Natural killer cell treated with Interleukin-12 subunit alpha and Interleukin-12 subunit beta and Interleukin-15 and Interleukin-18, amount 100 ng/mL, for 72 hours (primary cell): ENCODE measurements at places on chromosomes 3 and 15. TPM values are rescaled to one million over a fixed set of nuclear protein-coding genes. Genes with fewer than 3 reads are reported as not detected.

Gene TGM4
- not detected for total RNA-seq

Gene SLCO3A1
- total RNA-seq = 12.5 TPM

DNA sequence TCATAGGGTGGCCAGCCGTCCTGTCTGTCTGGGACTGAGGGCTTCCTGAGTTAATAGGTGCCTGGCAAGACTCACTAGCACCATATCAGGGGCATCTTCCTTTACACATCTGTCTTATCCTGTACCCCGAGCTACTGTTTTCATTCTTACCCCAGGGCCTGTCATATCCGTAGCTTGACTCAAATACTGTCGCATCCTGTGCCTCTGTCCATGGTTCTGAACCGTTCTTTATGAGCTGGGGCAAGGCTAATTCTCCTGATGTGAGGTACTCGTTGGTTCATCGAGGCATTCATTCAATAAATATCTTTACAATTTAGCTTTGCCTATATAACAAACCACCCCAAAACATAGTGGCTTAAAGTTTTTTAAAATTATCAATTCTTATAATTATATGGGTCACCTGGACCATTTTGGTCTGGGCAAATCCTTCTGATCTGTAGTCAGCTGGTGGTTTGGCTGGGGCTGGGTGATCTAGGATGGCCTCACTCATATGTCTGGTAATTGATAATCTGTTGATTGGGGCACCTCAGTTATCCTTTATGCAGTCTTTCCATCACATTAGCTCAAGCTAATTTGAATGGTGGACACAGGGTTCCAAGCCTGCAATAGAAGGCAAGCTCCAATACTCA, 121.2 kb downstream of the TLE3 start:
- no peak overlapping the region for H3K4me3 ChIP-seq
- no peaks in the 10 kb centered on the region for H3K36me3 ChIP-seq
- peaks cover 42% of the 10 kb centered on the region for H3K27me3 ChIP-seq

DNA sequence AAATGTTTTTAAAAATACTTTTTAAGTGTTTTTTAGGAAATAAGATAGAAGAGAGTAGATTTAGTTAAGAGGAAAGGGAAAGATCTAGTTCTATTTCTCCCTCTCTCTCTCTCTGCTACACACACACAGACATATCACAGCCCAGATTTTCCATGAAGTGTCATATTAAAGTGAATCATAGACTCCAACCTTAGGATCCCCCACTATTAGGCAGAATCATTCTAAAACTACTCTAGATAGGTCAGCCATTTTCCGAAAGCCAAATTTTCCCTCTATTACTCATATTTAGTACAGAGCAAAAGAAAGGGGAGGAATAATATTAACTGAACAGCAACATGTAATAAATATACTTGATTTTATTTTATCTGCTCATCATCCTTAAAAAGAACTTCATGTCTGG, 45.1 kb upstream of the RSL24D1 start:
- H3K4me1 ChIP-seq = peaks cover 46% of the 10 kb centered on the region
- no peak for DNase-seq
- no peak overlapping the region for H3K4me3 ChIP-seq
- H3K27me3 ChIP-seq = no peaks in the 10 kb centered on the region

GRCh38 chr15:61794881-61795280, 265.4 kb downstream of the VPS13C start:
- peaks cover 20% of the 10 kb centered on the region for H3K27me3 ChIP-seq
- no peaks in the 10 kb centered on the region for H3K4me1 ChIP-seq
- no peak overlapping the region for H3K27ac ChIP-seq
